ENCODE measurements at places on chromosomes 13 and 19.

GRCh38 chr13:34035676-34036325 lies 217.9 kb downstream of the RFC3 start:
- DNase-seq: no peak

GRCh38 chr13:110108348-110109139 lies 198.4 kb downstream of the COL4A1 start:
- DNase-seq: no peak

DNA sequence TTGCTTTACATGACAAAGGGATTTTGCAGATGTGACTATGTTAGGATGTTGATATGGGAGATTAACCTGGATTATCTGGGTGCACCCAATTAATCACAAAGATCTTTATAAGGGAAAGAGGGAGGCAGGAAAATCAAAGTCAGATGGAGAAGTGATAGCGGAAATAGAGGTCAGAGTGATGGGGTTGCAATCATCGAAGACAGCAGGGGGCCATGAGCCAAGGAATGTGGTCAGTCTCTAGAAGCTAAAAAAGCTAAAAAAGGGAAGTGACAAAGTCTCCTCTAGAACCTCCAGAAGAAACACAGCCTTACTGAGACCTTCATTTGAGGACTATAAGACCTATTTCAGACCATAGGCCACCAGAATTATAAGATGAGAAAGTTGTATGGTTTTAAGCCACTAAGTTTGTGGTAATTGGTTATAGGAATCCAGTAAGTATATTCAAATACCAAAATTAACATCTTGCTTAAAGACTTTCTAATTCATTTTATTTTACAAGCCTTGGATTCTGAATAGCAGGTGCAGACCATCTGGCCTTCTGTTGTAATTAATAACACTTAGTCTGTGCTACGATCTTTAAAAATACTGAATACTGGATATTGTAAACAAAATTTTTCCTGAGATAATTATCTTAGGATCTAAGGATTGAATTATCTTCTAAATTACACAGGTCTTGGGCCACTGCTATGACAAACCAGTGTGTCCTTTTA lies 493.4 kb upstream of the PCDH20 start:
- DNase-seq: no peak

- DNase-seq: no peak
Measured at GRCh38 chr13:98853771-98854221, 101.3 kb upstream of the SLC15A1 start.

- no peak for DNase-seq
Measured at GRCh38 chr19:55538132-55538531, 1.2 kb upstream of the SBK2 start.

All from iPS DF 6.9 (cell line).